ENCODE measurements at places on chromosomes 3 and 15.
A peak's percentile ranks its signal among the peaks of the same experiment; 100 is the strongest.

GRCh38 chr15:62874959-62875625 is 167.5 kb upstream of the TPM1 start:
- DNase-seq: no peak

GRCh38 chr3:94524102-94524919 is 461.4 kb downstream of the NSUN3 start:
- no peak for DNase-seq

DNA sequence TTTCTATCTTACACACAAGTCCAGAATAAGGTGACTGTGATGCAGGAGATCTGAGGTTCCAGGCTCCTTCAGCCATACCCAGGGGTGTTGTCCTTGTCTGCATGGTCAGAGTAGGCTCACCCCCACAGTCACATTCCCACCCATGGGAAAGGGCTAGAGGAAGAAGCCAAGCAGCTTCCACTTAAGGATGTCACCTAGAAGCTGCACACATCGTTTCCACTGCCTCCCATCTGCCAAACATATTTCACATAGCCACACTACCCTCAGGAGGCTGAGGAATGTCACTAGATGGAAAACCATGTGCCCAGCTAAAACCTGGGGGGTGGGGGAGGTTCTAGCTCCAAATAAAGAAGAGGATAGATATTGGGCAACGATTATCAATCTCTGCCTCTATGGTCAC is 58.1 kb downstream of the TMEM39A start:
- DNase-seq: no peak

DNA sequence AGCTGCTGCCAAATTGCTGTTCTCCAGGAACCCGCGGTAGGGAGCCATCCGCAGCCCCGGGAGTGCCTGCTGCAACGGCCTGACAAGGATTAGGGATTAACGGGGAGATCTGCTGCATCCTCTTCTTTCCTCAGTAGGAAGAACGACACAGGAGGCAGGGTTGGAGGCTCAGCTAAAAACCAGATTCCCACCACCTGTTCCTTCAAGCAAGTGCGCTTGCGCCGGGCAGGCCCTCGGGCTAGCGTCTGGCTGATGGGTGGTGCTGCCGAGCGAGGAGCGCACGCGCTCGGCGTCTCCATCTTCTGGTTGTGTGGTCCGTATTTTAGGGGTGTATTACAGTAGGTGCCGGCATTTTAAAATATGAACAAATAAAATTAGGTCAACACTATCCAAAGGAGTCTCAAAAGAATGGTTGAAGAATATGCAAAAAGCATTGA is 25.4 kb upstream of the SLC25A26 start:
- DNase-seq: peak; percentile 52

Measured in right lobe of liver (tissue), 6 donors.